ENCODE measurements at places on chromosomes 5 and 9.

DNA sequence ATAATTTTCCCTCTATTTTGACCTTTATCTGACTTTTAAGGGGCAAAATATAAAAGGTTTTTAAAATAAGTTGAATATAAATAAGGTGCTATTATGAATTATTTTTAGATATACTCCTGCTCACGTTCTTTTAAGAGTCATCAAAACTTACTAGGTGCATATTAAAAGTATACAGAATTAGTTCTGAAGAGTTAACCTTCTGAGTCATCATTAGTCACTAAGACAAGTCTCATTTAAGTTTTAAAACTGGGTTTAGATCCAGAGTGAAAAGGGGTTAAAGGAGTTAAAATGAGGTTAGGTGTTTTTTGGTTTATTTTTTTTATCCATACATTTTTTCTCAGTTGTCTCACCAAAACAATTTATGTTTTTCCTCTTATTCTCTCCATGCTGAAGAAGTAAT, 41.7 kb downstream of the SMIM15 start:
- DNase-seq, result no peak

- DNase-seq, result no peak
Measured at GRCh38 chr5:34026089-34026761, 16.8 kb downstream of the C1QTNF3 start.

DNA sequence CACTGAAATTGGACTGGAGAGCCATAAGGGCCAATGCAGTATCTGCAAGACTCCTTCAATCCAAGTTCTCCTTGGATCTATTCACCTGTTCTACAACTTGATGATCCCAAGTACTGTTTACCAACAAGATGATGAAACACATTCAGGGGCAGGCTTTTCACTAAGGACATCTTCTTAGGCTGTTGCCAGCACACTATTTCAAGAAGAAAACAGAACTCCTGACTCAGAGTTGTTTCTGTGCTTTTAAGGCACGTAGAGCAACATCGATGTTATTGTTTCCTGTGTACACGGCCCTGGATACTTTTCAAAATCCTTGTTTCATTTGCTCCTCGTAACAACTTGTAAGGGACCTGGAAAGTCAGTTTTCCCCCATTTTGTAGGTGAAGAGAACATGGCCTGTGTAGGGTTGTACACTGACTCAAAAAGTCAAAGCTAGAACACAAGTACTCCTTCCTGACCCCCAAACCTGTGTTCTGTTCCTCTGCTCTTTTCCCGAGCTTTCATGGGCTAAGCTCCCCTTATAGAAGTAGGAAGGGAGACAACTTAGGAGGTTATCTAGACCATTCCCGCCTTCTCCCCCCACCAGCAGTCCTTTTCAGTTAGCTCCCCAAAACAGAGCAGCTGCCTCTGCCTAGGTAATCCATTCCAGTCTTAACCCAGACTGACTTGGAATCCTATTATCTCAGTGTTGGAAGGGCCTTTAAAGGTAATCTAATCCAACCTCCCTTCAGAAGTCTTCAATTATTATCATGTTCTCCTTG, 5.2 kb upstream of the MGAT1 start:
- no peak for DNase-seq

GRCh38 chr5:95759634-95760033, 28.5 kb downstream of the RHOBTB3 start:
- no peak for DNase-seq

DNA sequence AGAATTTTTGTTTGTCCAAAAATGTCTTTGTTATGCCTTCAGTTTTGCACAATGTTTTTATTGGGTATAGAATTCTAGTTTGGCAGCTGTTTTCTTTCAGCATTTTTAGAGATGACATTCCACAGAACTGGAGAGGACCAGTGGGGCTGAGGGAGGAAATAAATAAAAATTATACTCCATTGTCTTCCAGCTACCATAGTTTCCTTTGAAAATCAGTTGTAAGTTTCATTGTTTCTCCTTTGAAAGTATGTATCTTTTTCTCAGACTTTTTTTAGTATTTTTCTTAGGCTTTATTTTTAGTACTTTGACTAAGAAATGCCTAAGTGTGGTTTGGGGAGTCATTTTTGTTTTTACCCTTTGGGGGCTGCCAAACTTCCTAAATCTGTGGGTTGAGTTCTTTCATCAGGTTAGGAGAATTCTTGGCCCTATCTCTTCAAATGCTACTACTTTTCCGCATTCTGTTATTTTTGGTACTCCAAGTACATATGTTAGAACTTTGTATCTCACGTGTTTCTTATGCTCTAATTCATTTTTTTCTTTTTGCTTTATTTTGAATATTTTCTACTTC, 15.2 kb upstream of the FBLL1 start:
- no peak for DNase-seq

DNA sequence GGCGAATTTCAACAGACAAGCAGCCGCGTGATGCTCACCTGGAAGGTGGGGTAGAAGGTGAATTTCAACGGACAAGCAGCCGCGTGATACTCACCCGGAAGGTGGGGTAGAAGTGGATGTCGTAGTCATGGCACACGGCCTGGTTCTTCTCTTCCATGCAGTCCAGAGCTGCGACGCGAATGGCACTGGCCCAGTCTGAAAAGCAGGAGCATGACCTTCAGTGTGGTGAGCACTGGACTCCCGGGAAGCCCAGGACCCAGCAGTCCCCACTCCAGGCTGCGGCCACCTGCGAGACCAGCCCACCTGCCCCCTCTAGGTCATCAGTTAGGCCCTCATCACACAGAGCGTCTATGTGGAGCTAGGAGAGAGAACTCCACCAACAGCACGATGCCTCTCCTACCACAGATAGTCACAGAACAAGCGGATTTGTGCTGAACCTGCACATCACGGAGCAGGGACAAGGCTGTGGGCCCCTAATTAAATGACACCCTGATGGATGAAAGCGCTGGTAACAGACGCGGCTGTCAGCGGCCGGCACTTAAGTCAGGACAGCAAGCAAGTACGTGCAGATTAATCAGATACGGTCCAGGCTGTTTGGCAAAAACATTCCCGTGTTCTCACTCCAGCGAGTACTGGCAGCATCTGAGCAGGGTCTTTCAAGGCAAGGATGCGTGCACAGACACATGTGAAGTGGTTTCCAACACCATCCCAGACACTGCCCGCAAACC, 18.8 kb downstream of the QSOX2 start:
- DNase-seq, result no peak

- no peak for DNase-seq
Measured at GRCh38 chr5:148713735-148714508, 59.6 kb upstream of the HTR4 start.

DNA sequence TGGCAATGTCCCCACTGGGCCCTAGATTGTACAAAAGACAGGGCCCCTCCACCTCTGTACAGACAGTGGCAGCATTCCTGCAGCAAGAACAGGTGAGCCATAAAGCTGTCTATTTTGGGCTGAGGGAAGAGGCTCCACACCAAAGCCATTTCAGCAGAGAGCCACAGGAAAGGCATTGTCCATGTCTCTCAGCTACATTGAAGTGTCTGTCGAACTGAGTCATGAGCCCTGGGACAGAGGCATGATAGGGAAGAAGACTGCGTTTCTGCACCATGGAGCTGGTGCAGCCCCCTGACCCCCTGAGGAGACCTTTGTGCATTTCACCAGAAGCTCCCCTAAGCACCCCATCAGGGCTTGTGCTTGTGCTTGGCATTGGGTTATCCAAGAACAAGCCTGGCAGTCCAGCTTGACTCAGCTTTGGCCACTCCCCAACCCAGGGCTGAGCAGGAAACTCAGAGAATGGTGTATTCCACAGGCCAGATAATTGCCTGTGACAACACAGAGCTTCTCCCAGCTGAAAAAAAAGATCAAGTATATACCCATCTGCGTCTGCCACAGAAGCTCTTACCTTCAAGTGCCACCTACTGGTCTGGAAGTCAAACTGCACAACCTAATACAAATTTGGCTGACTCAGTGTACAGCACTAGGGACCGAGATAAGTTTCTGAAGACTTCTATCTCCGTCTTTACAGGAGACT, 5.9 kb upstream of the FRMD3 start:
- DNase-seq, result peak; percentile 11

GRCh38 chr9:8287501-8287900, 487.9 kb upstream of the DMAC1 start:
- DNase-seq, result no peak

DNA sequence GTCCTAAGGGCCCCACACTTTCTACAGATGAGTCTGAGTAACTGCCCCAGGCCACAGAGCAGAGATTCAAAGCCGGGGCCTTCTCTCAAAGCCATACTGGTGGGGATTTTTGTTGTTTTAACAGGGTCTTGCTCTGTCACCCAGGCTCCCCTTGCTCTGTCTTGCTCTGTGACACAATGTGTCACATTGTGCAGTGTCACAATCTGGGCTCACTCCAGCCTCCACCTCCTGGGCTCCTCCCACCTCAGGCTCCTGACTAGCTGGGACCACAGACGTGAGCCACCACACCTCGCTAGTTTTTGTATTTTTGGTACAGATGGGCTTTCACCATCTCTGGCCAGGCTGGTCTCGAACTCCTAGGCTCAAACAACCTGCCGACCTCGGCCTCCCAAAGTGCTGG, 8.6 kb downstream of the AGPAT2 start:
- no peak for DNase-seq

GRCh38 chr9:36676091-36676490, 103.4 kb downstream of the MELK start:
- no peak for DNase-seq

- DNase-seq, result no peak
Measured at GRCh38 chr5:157189223-157189622, 8.6 kb downstream of the ITK start.

DNA sequence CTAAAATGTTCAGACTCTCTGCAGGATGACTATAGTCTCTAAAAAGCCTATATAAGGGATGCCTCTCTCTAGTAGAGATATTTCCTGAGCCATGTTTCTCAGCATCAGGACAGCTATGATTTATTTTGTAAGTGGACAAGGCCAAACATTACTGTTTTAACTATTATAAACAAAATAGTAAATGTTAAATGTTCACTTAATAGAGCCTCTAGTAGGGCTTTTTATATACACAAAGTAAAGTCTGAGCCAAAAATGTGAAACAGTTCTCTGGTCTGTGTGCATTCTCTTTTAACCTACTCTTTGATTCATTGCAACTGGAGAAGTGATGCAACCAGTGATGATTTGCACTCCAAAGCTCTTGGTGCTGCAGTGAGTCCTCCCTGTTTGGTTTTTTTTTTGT, 220.5 kb downstream of the GDNF start:
- no peak for DNase-seq

DNA sequence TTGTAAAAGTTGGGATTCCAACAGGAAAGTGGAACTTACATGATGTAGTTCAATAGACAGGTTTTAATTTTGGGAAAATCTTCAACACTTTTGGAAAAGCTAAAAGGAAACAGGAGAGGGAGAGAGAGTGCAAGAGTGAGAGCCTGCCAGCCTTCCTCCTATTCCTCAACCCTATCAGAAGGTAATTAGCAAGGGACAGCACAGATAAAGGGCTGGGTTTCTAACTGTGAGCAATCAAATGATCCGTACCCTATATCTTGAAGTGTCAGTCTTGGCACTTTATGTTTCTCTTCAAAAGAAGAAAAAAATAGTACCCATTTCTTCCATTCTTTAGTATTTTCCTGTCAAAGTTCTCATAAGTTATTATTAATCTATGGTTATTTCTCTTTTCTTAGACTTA, 79.4 kb downstream of the FER start:
- DNase-seq, result no peak

- peak; percentile 3 for DNase-seq
Measured at GRCh38 chr9:114216081-114216480, 60.7 kb downstream of the COL27A1 start.
